Stimulated activated CD4-positive, alpha-beta T cell treated with anti-CD3 and anti-CD28 coated beads, Interleukin-4, amount 100 ng/mL, for 4 hours (primary cell): ENCODE measurements at places on chromosomes 7 and 10.

GRCh38 chr10:19579761-19580545 lies 236.3 kb upstream of the PLXDC2 start:
- no peak for DNase-seq

GRCh38 chr7:500521-501420 lies 18.9 kb downstream of the PDGFA start:
- no peak for DNase-seq

- no peak for DNase-seq
Measured at GRCh38 chr7:80641548-80641947, 3.1 kb downstream of the CD36 start.

GRCh38 chr10:122463466-122464249 lies 2.3 kb downstream of the HTRA1 start:
- no peak for DNase-seq

DNA sequence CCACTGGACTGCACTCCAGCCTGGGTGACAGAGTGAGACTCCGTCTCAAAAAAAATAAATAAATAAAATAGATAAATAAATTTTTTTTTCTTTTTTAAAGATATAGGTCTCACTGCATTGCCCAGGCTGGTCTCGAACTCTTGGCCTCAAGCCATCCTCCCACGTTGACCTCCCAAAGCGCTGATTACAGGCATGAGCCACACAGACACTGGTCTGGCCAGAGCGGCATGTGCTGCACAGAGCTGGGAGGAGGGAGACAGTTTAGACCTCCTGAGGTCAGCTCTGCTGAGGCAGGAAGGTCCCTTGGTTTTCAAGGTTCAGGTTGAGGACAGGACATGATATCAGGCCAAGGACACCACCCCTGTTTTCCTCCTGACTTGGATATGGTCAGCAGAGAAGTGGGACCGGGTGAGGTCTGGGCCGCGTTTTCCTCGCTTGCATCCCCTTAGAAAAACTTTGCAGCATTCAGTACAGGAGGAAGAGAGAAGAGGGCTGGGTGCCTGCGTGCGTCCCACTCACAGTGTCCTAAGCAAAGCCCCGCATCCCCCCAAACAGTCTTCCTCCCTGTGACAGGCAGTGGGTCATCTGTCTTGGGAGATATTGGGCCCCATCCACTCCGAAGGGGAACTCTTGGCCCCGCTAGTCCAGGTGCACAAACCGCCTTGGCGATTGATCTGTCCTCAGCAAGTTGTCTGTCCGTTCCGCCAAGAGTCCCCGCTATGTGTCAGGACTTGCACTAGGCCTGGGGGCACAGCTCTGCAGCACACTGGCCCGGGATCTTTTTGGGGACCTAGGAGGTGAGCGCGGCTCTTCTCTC lies 56.1 kb downstream of the ZNF727 start:
- DNase-seq: no peak

DNA sequence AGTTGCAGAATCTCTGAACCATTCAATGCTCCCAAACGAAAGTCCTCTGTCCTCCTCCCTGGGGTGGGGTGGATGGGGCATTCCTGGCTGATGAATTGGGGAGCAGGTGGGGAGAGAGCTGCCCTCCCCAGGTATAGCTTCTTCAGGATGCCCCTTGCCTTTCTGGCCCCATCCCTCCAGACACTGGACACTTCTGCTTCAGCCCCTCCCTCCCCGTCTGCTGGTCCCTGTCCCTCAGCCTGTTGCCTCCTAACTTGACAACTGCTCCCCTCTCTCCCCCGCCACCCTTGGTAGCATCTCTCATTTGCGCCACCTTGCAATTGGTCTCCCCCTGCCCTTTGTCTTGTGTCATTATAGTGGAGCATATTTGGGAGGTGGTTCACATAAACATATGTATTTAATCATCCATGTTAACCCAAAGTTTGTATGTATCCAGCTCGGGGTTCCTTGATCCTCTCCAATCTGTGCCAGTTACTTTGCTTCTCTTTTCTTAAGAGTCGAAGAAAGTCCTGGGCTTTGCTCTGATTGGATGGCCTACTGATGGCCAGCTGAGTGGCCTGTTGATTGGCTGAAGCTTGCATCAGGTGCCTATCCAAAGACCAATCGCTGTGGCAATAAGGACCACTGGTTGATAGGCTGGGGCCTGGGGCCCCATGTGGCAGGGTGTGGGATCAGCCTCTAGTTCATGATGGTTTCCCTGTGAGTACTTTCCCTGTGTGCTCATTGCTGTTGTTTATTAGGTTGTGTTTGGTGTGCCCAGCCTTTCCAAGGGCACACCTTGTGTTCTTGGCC lies 4.0 kb upstream of the GCK start:
- DNase-seq: no peak
